ENCODE measurements at places on chromosomes 13 and 19.
A peak's percentile ranks its signal among the peaks of the same experiment; 100 is the strongest.

- DNase-seq: no peak
Measured at GRCh38 chr19:29858621-29859020, 46.8 kb downstream of the CCNE1 start.

DNA sequence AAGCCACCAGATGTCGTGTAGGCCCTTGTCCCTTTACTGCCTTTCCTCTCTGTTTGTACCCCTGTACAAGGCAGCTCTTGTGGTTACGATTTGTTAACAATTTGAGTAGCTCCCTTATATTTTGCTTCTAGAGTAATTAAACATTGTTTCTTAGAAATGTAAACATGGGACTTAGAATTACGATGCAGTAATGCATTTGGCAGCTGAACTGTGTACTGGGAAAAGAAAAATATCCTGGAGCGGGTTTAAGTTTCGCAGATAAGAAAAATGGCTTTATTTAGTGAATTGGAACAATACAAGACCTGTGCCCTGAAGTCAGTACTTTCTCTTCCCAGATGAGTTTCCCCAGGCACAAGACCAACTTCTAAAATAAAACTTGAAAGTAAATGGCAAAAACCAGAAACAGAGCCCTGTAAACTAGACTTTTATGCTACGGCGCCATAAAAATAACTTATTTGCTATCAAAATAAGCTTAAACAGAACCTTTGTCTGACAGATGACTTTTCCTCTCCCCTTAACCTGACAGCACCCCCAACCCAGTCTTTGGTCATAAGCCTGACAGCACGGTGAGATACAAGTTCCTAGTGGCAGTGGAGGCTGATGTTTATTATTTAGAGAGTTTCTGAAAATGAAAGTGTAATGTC lies 63.0 kb downstream of the LRCH1 start:
- DNase-seq: peak; percentile 39

DNA sequence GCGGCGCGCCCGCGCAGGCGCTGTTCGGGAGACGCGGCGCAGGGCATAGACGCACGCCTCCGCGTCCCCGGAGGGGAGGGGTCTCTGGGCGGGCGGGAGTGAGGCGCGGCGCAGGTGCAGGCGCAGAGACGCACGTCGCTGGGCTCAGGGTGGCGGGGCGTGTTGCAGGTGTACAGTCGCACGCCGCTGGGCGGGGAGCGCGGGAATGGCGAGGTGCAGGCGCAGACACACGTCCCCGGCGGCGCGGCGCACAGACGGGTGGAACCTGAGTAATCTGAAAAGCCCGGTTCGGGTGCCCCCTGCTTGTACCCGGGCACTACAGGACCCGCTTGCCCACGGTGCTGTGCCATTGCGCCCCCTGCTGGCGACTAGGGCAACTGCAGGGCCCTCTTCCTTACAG lies 44.7 kb downstream of the PLPP2 start:
- DNase-seq: no peak

DNA sequence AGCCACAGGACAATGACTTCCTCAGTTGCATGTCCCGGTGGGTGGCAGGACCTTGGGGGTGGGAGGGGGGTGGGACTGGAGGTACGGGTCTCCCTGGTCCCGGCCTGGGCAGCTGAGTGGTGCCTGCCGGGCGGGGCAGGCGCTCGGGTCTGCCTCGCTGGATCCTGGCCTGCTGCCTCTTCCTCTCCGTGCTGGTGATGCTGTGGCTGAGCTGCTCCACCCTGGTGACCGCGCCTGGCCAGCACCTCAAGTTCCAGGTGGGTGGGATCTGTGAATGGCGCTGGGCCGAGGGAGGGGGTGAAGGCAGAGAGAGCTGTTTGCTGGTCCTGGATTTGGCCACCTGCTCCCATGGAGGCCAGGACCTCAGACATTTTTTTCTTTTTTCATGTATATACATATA lies 5.6 kb downstream of the TMEM59L start:
- no peak for DNase-seq

DNA sequence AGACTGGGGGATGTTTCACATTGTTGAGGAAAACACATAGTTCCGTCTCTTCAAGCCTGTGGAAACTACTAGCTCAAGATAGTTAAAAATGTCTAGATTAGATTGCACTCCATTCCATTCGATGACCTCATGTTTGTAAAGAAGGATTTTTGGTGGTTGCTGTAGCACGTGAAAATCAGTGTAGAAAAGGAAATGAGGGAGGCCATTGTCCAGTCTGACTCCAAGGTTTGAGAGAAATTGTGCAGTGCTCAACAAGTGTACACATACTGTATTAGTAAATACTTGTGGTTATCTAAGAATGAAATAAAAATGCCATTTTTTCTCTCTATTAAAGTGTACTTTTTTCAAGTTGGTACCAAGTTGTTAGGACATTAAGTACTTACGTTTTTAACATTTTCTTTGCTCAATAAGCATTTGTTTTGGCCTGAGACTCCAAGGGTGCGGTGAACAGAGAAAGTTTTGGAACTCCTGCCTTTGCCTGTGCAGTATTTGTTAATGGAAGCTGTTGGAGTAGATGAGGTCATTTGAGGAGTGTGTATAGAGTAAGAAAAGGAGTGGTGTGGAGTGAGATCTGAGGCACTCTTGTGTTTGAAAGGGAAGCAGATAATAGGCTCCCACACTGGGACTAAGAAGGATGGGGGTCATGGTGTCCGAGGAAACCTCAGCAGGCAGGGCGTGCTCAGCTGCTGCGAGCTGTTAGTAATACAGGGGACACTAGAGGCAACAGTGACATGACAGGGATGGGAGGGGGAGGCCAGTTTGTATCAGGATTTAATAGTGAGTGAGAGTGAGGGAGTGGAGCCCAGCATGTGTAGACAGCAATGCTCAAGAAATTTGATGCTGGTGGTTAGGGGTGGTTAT lies 4.4 kb downstream of the WASF3 start:
- DNase-seq: no peak

DNA sequence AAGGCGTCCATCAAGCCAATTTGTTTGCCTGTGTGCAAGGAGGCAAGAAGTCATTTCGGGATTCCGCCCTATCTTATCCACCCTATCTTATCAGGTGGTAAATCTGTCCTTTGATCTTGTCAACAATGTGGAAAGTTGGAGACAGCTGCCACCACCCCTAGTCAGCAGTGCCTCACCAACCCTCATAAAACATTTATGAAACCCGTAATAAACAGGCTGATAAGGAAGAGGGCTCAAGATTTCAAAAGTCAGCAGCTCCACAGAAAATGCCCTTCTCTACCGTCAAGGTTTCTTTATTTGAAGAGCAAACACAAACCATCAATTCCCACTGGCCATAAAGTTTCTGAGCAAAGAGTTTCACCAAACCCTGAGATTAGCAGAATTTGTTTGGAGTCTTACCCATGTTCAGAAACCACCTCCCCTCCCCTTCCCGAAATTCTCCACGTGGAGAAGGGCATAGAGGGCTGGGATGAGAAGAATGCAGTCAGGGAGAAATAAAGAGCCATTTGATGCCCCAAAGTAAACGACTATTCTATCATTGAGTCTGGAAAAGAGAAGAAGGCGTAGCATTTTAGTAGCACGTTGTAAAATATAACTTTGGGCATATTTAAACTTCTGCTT lies 196.0 kb upstream of the GPR12 start:
- DNase-seq: no peak

GRCh38 chr13:52743988-52744387 lies 4.4 kb upstream of the CNMD start:
- no peak for DNase-seq
